ENCODE measurements at places on chromosomes 6 and 20.

GRCh38 chr6:148693882-148694484 lies 52.8 kb upstream of the UST start:
- no peak for DNase-seq

GRCh38 chr6:147891671-147892070 lies 383.2 kb downstream of the SAMD5 start:
- no peak for DNase-seq

DNA sequence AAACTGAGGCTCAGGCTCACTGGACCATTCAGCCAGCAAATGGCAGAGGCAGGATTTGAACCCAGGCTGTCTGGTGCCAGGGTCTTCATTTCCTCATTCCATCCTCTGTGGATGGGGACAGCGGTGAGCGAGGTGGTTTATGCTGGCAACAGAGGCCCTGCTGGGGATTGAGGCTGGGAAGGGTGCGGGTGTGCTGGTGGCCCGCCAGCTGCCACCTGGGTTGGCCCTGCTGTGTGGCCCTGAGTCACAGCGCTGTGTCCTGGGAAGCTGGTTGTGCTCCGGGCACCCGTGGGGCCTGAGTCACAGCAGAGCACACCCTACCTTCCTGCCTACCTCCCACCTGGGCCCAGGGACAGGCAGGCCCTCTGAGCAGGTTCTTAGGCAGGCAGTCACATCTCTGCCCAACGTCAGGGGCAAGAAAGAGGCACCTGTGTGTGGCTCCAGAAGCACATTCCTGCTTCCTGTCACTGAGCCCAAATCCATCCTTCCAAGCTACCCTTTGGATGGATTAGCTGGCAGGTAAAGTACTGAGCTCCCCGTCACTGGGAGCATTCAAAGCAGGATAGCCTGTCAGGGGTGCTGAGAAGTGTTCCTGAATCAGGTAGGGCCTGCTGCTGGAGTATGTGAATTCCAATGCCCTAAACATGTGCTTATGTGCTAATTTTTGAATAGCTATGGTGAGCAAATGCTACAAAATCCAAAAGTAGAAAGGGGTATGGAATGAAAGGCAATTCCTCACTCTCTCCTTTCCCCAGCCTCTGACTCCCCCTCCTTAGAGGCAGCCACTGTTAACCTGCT lies 53.9 kb downstream of the CEBPB start:
- peak; percentile 66 for DNase-seq

DNA sequence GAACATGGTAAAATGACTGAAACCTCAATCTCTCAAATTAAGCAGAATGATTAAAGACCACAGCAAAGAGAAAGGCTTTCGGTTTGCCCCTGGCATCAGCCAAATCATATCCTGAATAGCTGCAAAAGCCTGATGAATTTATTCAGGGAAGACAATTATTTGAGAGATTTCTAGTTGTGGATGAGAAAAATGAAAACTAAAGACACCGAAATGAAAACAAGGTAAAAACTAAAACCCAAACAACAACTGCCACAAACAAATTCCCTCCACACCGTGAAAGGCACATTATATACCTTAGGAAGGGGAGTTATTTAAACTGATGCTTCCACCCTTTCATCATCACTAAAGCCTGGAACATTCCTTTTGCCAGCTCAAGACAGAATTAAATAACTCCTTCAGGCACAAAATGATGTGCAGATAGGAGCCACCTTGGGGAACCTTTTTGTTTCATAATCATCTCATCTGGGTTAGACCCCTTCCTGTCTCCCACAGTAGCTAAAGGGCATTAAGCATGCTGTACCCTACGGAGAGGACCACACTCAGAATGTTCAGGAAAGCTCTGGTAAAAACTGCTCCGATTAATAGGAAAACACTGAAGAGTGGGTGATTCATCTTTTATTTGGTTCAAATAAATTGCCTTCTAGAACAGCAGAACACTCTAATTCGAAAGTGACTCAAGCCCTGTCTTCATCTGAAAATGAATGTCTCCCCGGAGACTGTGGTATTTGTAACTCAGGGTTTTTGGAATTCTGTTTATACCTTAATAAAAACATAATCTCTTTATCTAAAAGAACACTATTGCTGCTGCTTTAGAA lies 9.1 kb upstream of the ANKRD60 start:
- no peak for DNase-seq

- peak; percentile 68 for DNase-seq
Measured at GRCh38 chr20:50713657-50714101, 17.7 kb upstream of the PARD6B start.

GRCh38 chr6:467671-468082 lies 76.1 kb downstream of the IRF4 start:
- no peak for DNase-seq
